NCI-H2171 (cell line): ENCODE measurements at places on chromosomes 5 and 9.

- no peak for DNase-seq
Observed at GRCh38 chr5:131746423-131746822, 50.4 kb downstream of the FNIP1 start.

DNA sequence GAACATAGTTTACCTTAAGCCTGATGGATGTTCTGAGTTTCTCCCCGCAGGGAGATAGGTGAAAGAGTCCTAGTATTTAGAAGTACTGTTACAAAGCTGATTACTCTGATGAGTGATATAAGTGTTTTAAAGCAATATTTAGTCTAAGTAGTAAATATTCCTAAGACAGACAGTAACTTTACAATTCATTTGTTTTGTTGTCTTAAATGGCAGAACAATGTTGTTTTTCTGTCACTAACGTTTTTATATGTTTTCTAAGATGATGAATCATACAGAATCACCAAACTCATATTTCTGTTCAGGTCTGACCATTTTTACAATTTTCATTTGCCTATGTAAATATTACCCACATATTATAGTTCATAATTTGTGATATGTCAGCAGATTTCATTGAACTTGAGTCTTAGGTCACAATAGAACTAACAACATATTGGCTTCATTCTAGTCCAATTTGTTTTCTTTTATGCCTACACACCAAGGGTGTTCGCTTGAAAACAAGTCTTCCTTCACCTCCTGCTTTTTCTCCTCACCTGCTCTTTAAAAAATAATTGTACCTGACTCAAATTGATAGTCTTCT lies 30.6 kb downstream of the MAP3K1 start:
- no peak for DNase-seq

DNA sequence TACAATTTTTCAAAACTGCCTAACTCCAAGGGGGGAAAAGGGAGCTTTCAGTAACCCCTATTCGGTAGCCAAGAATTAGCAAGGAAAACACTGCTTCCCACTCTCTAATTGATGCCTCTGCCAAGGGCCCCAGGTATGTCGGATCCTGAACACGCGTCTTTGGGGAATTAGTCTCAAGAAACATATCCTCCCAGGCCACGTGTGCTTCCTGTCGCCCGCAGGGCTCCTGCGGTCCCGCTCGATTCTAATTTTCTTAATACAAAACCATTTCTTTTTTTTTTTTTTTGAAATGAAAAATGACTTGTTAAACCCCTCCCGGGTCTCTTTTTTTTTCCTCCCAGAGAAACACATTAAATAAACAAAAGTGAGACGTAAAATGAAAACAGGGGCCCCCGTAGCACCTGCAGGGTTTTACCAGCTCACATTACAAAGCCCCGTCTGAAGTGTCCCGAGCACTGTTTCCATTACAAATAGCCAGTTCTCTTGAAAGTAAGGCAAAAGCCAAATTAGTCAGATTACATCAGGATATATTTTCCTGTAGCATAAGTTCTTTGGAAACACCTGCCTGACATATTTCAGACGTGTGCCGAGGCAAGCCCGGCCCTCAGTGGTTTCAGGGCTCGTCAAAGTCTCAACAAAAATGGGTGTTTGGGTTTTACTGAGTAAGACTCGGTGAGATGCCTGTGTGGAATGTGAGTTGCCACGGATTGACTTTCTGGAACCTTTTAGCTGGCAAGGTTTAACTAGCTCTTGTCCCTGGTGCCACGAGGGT lies 21.5 kb downstream of the SMIM23 start:
- no peak for DNase-seq

DNA sequence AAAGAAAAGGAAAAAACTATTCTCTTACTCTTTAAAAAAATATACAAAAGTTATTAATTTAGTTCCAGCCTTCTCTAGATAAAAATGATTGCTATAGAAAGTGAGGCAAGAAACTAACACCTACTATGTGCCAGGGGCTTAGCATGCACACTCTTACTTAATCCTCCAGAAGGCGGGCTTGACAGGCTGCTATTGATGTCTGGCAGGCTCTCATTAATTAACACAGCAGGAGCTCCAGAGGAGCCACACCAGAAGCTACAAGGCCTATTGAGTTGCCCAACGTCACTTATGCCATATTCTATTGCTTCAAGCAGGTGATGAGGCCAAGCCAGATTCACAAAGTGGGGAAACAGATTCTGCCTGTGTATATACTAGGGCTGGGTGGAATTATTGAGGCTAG lies 54.6 kb upstream of the CLINT1 start:
- no peak for DNase-seq

GRCh38 chr5:144230806-144231205 lies 60.1 kb downstream of the KCTD16 start:
- no peak for DNase-seq

DNA sequence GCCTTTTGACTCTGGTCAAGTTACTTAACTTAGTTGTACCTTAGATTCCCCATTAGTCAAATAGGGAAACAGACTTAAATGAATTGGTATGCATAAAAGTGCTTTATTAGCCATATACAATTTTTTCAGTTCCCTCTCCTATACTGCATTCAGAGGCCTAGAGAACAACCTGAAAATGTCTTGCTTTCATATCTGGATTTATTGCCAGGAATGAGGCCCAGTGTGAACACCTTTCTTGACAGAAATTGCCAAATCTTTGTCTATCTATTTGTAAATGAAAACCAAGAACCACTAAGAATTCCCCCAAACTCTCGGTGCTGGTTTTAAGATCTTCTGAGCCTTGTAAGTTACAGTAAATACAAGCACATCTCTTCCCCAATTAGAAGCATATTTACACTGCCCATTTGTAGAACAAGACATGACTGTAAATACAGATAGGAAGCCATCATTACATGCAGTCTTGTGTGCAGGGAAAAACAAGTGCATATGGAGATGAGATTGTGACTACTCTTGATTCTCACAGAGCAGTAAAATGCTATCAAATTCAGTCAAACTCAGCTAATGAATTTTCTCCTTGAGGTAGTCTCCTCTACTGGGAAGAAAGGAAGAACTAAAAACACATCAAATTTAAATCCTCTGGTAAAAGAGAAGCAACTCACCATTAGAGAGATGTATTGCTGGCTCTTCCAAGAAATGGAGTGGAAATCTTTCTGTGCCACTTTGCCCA lies 5.2 kb upstream of the FAM13B start:
- DNase-seq = no peak

- DNase-seq = no peak
Observed at GRCh38 chr9:72954431-72955125, 1.7 kb upstream of the ALDH1A1 start.

DNA sequence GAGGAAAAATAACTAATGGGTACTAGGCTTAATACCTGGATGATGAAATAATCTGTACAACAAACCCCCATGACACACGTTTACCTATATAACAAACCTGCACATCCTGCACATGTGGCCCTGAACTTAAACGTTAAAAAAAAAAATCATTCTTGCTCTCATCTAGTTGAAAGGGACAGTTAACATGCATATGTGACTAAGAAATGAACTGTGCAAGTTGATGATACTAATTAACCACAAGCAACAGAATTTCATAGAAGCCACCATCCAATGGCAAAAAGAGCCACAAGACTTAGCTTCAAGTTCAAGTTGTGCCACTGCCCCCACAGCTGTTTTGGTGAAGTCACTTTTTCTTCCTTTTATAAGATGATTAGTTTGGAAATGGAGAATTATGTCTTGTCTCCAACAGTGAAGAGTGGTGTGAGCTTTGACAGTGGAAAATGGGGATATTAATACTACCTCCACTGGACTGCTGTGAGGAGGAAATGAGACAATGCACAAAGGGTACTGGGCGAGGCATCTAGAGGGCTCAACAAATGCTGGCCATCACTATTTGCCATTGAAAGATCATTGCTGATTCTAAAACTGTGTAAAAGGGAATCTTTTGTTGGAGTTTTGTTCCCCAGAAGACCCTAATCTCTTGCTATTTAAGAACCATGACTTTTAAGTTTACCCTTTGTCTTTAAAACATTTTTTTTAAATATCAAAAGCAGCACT lies 202.1 kb downstream of the EBF1 start:
- no peak for DNase-seq

GRCh38 chr5:113632996-113633395 lies 119.5 kb downstream of the YTHDC2 start:
- DNase-seq = no peak

DNA sequence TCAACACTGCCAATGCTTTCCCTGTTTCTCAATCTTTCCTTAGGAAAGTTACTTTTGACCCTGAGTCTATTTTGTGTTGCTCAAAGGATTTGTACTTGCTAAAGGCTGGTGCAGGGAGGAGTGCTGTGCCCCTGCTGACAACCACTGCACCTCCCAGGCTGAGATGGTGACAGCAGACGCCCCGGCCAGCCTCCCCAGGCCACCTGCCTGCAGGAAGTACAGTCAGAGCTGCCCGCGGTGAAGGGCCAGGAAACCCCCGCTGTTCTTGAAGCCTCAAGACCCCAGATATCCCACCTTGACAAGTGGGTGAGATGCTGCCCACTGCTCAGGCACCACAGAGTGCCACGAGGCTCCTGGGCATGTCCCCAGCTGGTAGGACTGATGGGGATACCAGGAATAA lies 44.2 kb upstream of the CKMT2 start:
- no peak for DNase-seq

DNA sequence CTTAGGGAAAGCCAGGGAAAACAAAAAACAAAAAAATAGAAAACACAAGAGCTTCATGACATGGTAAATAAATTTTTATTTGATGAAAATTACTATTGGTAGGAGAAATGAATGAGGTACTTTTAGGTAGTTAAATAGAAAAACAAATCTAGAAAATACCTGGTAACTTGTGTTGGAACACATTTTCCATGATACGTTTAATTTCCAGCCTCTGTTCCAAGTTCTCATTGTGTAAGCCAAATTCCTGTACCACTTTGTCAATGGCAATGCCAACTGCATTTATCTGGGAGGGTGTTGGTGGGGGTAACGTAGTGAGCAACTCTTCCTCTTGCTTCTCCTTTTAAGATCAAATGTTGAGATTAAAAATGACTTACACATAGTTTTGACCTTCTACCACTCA lies 9.4 kb downstream of the TUT7 start:
- DNase-seq = no peak

- no peak for DNase-seq
Observed at GRCh38 chr9:99004717-99005460, 61.2 kb downstream of the COL15A1 start.

DNA sequence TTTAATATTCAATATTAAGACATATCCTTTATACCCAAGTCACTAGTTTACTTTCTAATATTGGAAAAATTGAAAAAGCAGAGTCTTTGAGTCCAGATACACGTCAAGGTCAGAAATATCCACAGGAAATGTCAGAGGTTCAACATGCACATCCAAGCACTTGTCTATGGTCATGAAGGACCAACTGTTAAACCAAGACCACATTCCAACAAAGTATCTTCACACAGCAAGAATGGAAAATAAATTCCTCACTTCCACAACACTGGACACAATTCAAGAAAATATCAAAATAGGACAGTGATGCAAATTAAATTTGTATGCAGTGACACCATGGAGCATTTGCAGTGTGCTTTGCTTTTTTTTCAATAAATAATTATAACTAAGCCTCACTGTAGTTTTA lies 142.5 kb downstream of the GABRB2 start:
- DNase-seq = no peak

DNA sequence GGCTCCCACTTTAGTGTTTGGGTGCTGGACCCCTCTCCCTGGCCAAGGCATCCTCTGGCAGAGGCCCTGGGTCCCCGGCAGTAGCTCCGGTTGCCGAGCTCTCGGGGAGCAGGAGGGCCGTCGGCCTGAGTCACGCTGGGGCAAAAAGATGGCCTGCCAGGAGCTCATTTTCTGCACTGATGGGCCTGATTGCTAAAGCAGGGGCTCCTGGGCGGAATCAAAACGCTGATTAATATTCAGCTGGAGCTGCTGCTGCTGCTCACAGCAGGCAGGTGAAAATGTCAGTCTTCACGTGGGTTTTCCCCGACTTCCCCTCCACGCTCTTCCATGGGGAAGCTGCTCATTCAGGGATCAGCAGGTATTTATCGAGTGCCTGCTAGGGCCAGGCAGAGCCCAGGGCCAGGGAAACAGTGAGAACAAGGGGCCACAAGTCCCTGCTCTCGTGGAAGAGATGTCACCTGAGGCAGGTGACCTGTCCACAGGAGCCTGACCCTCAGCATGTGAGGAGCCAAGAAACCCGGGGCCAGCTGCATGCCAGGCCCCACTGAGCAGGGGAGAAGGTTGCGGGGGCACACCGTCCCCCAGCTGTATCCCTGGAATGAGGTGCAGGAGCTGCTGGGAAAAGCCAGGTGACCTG lies 22.1 kb downstream of the LAMC3 start:
- DNase-seq = no peak

GRCh38 chr9:80076162-80076561 lies 504.4 kb downstream of the TLE4 start:
- DNase-seq = no peak

DNA sequence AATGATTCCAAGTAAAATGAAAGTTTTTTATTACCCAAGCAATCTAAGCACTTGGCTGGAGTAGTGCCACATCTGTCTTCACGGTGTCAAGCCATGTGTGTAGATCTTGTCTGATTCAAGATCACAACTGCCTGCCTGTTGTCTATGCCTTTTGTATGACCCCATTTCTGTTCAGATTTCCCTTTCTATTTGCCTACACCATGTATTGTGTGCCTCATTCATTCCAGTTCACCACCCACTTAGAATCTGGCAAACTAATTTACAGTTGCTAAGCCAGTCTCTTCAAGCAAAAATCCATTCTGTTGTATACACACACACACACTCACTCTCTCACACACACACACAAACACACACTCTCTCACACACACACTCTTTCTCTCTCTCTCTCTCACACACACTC lies 33.7 kb downstream of the GLDC start:
- no peak for DNase-seq

DNA sequence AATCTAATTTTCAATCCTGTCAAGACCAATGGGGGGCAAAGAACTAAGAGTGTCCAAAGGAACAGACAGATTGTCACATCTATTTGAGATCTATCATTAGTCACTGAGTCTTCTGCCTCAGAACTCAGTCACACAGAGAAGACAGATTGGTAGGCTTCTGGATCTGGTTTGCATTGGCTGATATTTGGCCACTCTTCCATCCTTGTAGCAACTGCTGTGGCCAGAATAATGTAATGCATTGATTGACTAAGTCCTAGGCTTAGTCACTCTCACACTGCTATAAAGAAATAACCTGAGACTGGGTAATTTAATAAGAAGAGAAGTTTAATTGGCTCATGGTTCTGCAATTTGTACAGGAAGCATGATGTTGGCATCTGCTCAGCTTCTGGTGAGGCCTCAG lies 458.5 kb downstream of the ACTL7B start:
- DNase-seq = no peak

DNA sequence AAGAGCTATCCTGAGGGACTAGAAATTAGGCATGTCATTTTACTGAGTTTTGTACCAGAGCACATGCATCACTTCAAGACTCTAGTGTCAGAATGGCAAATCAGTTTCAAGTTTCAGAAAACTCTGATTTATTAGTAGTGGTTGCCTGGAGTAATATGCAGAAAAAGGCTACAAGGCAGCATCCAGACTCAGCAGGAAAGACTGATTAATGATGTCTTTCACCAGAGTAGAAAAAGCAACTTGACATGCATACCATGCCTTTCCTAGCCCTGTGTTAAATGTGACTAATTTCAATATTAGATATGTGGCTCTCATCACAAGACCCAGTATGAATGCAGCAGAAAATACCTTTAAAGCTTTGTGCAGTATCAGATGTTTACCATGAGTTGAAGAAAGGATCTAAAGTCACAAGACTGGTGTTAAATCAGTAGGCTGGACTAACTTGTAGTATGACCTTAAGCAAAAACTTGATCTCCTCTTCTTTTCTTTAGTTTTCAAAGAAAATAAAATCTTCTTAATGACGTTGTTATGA lies 1251.2 kb upstream of the C9orf72 start:
- DNase-seq = no peak

- DNase-seq = no peak
Observed at GRCh38 chr9:119802621-119803020, 433.4 kb upstream of the BRINP1 start.
